AG04450 (cell line): ENCODE measurements at places on chromosomes 12 and 14.

- DNase-seq = no peak
Measured at GRCh38 chr12:129534966-129535750, 368.7 kb downstream of the TMEM132D start.

DNA sequence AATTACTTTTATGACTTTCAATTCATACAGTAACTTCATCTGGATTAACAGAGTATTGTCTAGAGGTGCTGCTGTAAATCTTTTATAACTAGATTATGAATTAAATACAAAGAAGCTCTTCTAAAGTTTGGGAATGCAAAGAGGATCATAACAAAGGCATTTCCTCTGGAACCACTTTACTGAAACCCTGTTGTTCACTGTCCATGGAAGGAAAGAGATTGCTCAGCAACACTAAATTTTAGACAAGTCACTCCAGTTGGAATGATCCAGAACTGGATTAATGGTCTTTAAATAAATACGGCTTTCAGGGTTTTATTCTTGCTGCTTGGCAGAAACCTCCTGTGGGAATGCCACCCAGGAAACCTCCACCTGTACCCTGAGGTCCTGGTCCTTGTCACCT, 250.6 kb downstream of the KSR2 start:
- DNase-seq = no peak

DNA sequence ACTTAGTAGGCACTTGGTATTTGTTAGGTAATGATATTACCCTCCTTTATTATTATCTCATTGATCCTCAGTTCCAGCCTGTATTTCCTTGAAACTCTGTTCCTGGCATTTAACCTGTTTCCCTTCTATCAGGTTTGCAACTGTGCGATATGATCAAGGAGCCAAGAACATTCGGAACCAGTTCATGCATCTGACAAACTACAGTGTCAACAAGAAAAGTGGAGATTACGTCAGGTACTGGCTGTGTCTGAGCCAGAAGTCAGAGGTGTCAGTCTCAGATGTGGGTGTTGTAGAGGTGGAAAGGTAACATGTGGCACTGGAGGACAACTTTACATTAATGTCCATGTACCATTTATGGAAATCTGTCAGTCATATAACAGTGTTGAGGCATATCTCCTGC, 56.7 kb downstream of the TTLL5 start:
- DNase-seq = no peak

- no peak for DNase-seq
Measured at GRCh38 chr14:34796902-34797301, 78.3 kb downstream of the BAZ1A start.

GRCh38 chr12:2291947-2292346, 239.2 kb downstream of the CACNA1C start:
- DNase-seq = no peak

- no peak for DNase-seq
Measured at GRCh38 chr14:22797017-22797917, 18.0 kb downstream of the SLC7A7 start.

DNA sequence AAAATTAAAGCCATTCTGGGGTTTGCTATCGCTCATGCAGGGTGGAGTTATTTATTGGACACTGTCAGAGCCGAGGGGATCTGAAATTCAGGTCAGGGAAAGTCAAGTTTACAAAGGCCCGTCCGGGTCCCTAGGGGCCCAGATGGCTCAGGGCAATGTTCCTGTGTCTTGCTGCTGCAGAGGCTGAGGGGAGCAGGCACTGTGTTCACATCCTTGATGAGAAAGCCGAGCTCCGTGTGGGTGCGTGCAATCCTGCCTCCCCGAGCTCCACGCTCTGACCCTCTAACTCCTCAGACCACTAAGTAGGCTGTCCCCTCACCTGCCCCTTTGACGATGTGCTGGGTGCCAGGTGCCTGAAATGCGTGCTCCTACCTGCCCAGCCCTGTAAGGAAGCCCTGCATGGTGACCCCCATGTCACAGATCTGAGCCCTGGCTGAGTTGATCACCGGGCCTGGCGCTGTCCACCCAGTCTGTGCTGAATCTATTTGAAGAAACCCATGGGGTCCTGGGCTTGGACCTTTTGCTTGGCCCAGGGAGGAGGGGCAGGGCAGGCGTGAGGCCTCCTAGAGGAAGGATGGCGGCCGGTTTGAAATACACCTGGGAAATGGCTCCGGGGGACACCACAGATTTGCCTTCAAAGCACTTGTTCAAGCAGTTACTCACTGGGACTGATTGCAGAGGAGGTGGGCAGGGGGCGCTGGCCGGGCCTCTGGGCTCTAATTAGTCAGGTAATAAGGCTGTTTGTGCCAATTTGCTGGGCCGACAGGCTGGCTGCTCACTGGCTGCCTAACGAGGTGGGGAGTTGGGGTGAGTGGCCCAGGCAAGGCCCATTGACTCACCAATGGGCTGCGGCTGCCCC, 204.3 kb downstream of the KIF26A start:
- no peak for DNase-seq

- no peak for DNase-seq
Measured at GRCh38 chr12:38469715-38470114, 153.1 kb downstream of the ALG10B start.

DNA sequence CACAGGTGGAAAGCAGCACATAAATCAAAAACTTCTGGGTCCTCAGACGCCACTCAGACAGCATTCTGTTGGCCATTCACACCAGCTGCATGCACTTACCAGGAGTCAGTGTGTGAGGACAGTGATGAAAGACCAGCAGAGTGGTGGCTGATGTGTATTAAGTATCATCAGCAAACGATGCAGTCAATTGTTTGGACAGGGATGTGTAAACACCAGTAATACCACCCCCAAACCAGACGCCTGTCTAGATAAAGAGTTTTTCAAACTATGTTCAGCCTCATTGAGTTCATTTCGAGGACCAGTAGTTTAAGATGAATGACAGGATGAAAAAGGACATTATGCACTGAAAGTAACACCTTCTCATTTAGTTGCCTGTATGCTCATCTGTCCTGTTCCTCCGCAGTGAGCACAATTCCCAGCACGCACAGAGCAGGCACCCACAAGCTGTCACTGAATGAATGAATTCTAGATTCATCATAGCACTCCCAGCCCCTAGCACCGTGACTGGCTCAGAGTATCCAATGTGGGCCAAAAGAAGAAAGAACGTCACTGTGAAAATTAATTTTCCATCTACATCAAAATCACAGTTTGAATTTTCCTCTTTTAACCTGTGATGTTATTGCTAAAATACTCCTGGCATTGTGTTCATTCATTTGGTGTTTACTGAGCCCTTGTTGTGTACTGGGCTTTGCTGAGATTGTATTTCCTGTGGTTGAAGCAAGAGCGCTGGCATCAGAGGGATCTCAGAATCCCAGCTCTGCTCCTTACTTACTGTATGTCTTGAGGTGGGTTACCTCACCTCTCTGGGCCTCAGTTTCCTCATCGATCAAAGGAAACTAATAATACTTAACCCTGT, 124.8 kb upstream of the NOS1 start:
- no peak for DNase-seq

GRCh38 chr14:50676814-50677516, 8.9 kb upstream of the SAV1 start:
- DNase-seq = no peak

DNA sequence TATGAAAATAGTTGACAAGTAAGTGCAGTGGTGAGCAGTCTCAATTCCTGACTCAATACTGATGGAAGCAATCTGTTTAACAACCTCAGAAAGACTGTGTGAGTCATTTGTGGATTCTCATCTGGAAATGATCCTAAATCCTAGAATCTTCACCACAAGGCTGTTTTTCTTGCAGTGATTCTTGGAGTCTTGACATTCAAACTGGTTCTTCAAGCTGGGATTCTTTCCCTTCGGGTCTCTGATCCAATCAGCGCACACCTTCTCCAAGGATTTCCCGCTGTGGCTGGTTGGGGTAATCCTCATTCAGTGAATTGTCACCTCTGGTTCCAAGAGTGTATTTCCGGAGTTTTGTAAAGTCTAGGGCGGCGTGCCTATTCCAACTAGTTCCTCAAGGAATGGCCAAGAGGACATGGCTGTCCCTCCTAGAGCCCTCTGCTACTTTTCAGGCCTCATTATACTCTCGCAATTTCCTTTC, 37.7 kb upstream of the FOXJ2 start:
- peak; percentile 87 for DNase-seq

DNA sequence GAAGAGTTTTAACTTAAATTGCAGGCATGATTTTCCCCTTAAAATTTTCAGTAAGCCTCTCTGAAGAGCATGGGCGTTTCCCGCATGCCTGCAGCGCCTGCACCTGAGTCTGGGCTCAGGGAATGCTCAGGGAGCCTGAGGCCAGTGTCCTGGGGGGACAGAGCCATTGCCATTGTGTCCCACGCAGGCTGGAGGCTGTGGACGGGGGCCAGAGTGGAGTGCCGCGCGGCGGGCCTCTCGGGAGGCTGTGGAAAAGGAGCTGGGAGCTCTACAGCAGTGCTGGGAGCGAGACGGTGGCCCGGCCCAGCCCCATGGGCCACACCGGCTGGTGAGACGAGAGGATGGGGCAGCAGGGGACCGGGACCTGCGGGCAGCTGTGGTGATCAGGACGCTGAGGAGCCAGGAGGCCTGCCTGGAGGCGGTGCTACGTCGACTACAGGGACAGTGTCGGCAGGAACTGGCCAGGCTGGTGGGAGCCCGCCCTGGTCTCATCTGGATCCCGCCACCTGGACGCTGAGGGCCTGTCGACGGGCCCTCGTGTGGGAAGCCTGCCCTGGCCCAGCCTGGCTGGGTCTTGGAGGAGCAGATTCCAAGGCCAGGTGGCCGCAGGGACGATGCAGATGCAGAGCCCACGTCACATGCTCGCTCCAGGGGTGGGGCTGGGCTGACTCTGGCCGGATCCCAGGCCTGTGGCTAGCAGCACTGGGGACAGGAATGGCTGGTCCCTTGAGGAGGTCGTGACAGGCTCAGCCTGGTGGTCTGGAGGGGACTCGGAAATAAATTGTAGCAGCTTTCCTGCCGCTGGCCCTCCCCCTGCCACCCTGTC, 7.6 kb downstream of the TEDC1 start:
- no peak for DNase-seq

DNA sequence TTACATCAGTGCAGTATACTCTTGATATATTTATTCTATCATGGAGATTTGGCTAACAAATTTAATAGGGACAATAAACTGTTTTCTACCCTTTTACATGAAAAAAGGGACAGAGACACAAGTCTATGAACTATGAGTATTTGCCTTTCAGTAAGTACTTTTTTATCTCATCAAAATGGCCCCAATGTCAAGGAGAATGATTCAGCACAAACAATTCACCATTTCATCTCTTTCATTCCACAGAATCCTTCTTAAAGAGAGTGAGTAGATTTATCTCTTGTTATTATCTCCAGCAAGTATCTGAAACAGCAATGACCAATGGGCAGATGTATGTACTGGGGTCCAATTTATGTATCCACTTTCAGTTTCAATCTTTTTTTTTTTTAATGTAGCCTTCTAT, 447.5 kb downstream of the NPAS3 start:
- DNase-seq = no peak
